ENCODE measurements at places on chromosomes 12 and 14.
A peak's percentile ranks its signal among the peaks of the same experiment; 100 is the strongest.

DNA sequence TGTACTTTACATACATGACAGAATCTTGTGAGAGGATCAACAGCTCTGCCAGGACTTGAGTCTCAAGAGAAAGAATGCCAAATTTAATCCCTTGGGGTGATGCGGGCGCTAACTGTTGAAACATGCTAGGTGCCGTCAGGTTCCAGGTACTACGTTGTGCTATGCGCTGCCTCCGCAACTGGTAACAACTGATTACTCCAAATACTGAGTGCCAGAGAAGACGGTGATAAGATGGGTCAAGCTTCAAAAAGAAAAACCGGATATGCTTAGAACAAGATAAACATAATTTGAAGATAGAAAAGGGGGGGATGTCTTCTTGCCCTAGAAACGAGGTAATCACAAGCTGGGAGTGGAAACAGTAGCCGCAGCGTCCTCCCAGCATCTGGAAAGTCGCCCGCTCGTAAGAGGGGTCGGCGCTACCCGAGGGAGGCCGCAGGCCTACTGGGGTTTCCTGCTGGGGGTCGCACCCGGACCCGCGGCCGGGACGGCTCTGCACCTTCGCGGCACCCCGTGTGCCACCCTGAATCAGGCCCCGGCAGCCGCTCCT, 678 bp downstream of the ZBTB25 start:
- ATAC-seq: no peak

GRCh38 chr14:80049055-80049454, 162.2 kb downstream of the DIO2 start:
- no peak for ATAC-seq

DNA sequence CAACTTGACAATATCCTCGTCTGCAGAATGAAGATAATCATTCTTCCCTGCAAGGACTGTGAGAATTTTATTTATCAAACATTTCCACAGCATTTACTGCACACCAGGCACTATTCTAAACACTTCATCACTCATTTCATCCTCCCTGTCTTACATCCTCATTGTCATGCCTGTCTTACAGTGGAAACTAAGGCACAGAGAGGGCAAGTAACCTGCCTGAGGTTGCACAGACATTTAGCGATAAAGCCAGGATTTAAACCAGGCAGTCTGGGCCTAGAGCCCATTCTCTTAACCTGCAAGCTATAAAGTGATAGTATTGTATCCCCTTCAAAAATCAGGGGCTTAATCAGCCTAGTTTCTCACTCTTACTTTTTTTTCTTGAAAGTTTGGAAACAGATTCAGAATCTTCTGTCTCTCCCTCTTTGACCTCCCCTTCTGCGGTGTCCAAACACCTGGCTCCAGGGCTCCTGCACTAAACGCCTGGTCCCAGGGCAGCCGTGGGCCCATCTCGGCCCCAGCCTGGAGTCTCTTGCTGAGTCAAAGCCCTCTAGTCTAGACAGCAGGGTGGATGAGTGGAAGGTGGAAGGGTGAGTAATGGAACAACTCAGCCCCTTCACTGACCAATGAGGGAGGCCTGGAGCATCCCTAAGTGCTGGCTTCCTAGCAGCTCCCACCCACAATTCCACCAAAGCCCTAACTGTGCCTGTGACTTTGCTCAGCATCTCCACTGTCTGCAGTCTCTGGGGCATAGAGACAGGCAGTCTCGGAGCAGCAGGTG, 12.5 kb downstream of the ISM2 start:
- peak; percentile 81 for ATAC-seq

GRCh38 chr12:110372056-110372425, 31.5 kb downstream of the ANAPC7 start:
- ATAC-seq: no peak

Measured in SK-N-SH treated with all-trans-retinoic acid at 6 μM for 48 hours (cell line).